CD4-positive, alpha-beta T cell treated with Interleukin-6 for 4 hours (primary cell): ENCODE measurements at places on chromosomes 1 and 21.

GRCh38 chr1:109764561-109765482 is 1.1 kb upstream of the EPS8L3 start:
- DNase-seq = no peak

- no peak for DNase-seq
Observed at GRCh38 chr1:82562448-82562847, 761.7 kb downstream of the ADGRL2 start.

GRCh38 chr1:245260110-245260882 is 105.5 kb downstream of the KIF26B start:
- no peak for DNase-seq

- DNase-seq = no peak
Observed at GRCh38 chr1:241612533-241613477, 27.4 kb downstream of the CHML start.

GRCh38 chr1:88237058-88237457 is 447.0 kb upstream of the PKN2 start:
- no peak for DNase-seq
